ENCODE measurements at places on chromosomes 11 and 22. TPM values are rescaled to one million over a fixed set of nuclear protein-coding genes. Genes with fewer than 3 reads are reported as not detected.

GRCh38 chr11:132631989-132632388, 900.3 kb downstream of the OPCML start:
- no peak overlapping the region for H3K4me3 ChIP-seq
- H3K27ac ChIP-seq: no peak overlapping the region
- no peaks in the 10 kb centered on the region for H3K4me1 ChIP-seq

GRCh38 chr22:31120642-31121041, 2.1 kb upstream of the INPP5J start:
- no peaks in the 10 kb centered on the region for H3K4me1 ChIP-seq
- DNase-seq: no peak
- no peak overlapping the region for H3K4me3 ChIP-seq

GRCh38 chr11:69437876-69438205, 43.6 kb upstream of the LINC01488 start:
- no peaks in the 10 kb centered on the region for H3K36me3 ChIP-seq
- no peak overlapping the region for H3K27ac ChIP-seq

DNA sequence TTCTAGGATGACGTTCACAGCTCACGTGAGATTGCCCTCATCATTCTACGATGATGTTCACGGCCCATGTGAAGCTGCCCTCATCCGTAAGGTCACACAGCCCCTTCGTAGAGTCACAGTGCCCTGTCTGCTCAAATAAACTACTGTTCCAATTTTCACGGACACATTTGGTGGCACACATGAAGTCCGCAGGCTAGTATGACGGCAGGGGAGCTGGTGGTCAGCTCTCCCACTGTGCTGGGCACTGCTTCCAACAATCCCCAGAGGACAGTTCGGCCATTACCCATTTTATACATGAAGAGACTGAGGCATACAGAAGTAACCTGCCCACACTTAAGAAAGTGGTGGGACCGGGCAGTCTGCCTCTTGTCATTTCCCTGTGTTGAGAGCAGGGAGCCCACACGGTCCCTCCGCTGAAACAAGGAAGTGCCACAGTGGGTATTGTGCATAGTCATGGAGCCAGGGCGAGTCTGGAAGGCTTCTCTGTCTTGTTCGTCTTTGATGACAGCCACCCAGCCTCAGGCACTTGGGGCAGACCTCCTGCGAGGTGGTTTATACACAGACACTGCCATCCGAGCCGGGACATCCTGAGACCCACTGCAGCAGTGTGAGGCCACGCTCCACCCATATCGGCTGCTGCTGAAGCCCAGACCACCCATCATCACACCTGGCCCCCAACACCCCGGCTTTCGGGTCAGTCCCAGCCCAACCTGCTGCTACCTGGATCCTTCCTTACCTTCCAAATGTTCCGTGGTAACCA, 114.3 kb downstream of the PHF21B start:
- H3K4me3 ChIP-seq: no peak overlapping the region
- no peak overlapping the region for H3K27ac ChIP-seq
- no peak for DNase-seq
- no peaks in the 10 kb centered on the region for H3K4me1 ChIP-seq
- H3K27me3 ChIP-seq: no peaks in the 10 kb centered on the region
- H3K36me3 ChIP-seq: no peaks in the 10 kb centered on the region

GRCh38 chr22:41075946-41076345, 16.4 kb upstream of the EP300 start:
- no peak overlapping the region for H3K27ac ChIP-seq
- no peaks in the 10 kb centered on the region for H3K36me3 ChIP-seq
- no peaks in the 10 kb centered on the region for H3K4me1 ChIP-seq
- DNase-seq: no peak
- H3K27me3 ChIP-seq: no peaks in the 10 kb centered on the region

GRCh38 chr22:20869234-20869633, 10.4 kb downstream of the SNAP29 start:
- no peak for DNase-seq
- H3K27ac ChIP-seq: no peak overlapping the region
- peaks cover 3% of the 10 kb centered on the region for H3K36me3 ChIP-seq
- peaks cover 21% of the 10 kb centered on the region for H3K4me1 ChIP-seq

Gene UBQLNL
- polyA plus RNA-seq: 0.61 TPM

Gene PDGFD
- 0.81 TPM for polyA plus RNA-seq

DNA sequence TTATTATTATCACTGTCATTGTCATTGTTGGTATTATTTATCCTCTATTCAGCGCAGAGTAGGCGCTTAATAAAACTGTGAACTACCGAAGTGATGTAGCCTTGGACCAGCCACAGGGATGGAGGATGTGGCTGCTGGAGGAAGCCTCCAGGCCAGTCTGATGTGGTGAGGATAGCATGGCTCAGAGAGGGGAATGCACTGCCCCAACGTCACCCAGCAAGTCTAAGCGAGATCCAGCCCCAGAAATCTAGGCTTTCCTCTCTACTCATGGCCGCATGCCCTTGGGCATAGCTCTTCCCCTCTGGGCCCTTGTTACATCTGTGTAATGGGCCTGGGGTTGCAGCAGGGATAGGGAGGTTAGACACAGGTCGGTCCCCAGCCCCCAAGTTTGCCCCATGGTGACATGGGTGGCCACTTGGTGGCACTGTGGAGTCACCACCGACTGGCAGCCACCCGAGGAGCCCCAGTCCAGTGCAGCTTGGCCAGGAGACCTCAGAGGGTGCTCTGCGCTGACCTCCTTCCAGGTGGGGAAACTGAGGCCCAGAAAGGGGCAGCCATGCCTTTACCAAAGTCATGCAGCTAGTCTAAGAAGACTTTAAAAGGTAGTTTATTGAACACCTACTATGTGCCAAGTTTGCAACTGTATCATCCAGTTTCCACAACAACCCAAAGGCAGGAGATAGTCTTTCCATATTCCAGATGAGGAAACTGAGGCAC, 395.7 kb downstream of the MN1 start:
- no peaks in the 10 kb centered on the region for H3K27me3 ChIP-seq
- H3K27ac ChIP-seq: no peak overlapping the region
- no peaks in the 10 kb centered on the region for H3K4me1 ChIP-seq
- peak; percentile 19 for DNase-seq
- H3K4me3 ChIP-seq: no peak overlapping the region
- H3K36me3 ChIP-seq: no peaks in the 10 kb centered on the region

Gene OOSP3
- not detected for polyA plus RNA-seq

Gene TRIM6
- 0.54 TPM for polyA plus RNA-seq

Gene WNT7B
- polyA plus RNA-seq: not detected

- H3K36me3 ChIP-seq: no peaks in the 10 kb centered on the region
- H3K4me1 ChIP-seq: peaks cover 10% of the 10 kb centered on the region
- DNase-seq: no peak
- H3K27ac ChIP-seq: no peak overlapping the region
Measured at GRCh38 chr22:19819911-19820879, 34.5 kb downstream of the GNB1L start.

GRCh38 chr11:9065607-9066432, 25.6 kb downstream of the SCUBE2 start:
- no peaks in the 10 kb centered on the region for H3K4me1 ChIP-seq
- no peak overlapping the region for H3K4me3 ChIP-seq
- no peaks in the 10 kb centered on the region for H3K36me3 ChIP-seq
- H3K27me3 ChIP-seq: no peaks in the 10 kb centered on the region

Gene KRTAP5-9
- polyA plus RNA-seq: 0.50 TPM

- no peaks in the 10 kb centered on the region for H3K4me1 ChIP-seq
- DNase-seq: no peak
- H3K36me3 ChIP-seq: no peaks in the 10 kb centered on the region
- no peak overlapping the region for H3K27ac ChIP-seq
Measured at GRCh38 chr22:47607486-47607885, 845.0 kb downstream of the TBC1D22A start.

Gene ZNF202
- polyA plus RNA-seq: 6.6 TPM

DNA sequence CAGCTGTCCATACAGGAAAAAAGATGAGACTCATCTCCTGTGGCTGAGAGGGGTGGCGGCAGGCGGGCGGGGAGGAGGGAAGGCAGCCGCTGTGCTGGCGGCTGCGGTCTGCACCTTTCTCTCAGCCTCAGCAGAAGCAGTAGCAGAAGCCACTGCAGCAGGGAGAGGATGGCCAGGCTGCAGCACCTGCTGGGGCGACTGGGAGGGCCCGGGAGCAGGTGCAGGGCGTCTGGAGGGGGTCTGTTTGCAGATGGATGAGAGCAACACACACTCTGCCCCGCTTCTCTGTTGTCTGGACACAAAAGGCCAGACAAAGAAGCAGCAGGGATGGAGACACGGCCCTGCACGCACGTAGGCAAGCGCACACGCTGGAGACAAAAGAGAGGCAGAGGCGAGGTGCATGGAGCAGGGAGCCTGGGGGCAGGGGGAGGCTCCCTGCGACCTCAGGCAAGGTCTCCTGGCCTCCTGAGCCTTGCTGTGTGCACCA, 9.3 kb upstream of the MIAT start:
- no peaks in the 10 kb centered on the region for H3K4me1 ChIP-seq
- H3K27ac ChIP-seq: no peak overlapping the region
- no peak overlapping the region for H3K4me3 ChIP-seq
- peaks cover 43% of the 10 kb centered on the region for H3K27me3 ChIP-seq
- H3K36me3 ChIP-seq: no peaks in the 10 kb centered on the region

GRCh38 chr11:73507086-73507485, 90.8 kb downstream of the FAM168A start:
- DNase-seq: no peak
- H3K27me3 ChIP-seq: no peaks in the 10 kb centered on the region
- H3K4me3 ChIP-seq: no peak overlapping the region
- no peak overlapping the region for H3K27ac ChIP-seq
- H3K36me3 ChIP-seq: no peaks in the 10 kb centered on the region
- H3K4me1 ChIP-seq: no peaks in the 10 kb centered on the region

Gene LRP5
- polyA plus RNA-seq: 84.1 TPM

DNA sequence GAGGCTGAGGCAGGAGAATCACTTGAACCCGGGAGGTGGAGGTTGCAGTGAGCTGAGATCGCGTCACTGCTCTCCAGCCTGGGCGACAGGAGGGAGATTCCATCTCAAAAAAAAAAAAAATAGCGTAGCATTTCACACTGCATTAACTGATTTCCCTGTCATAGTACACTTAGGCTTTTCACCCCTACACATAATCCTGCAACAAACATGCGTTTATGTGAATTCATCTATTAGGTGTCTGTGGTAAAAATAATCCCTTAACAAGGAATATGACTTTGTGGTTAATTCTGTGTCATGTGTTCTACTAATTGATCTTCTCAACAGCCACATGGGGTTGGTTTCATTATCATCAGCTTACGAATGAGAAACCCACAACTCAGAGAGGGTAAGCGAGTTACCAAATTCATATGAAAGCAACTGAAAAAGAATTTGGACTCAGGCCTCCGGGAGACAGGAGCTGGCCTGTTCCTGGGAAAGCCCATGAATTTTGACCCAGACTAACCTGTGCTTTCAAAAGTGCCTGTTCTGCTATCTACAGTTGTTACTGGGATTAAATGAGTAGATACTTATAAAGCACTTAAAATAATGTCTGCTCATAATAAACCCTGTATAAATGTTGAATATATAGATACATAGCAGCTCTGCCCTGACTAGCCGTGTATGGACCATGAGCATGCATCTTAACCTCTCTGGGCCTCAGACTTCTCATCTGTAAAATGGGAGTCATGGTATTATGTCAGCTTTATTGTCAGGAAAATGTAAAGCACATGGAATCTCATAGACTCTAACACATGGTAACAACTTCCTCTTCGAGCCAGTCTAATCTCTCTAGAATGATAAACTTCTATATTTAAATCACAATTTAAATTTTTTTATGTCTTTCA, 36.6 kb downstream of the KCNJ1 start:
- no peaks in the 10 kb centered on the region for H3K27me3 ChIP-seq
- H3K27ac ChIP-seq: peak overlapping the region; percentile 26
- no peaks in the 10 kb centered on the region for H3K36me3 ChIP-seq
- no peaks in the 10 kb centered on the region for H3K4me1 ChIP-seq
- no peak for DNase-seq

Data from small intestine (tissue), 16 donors.